ENCODE measurements at places on chromosomes 12 and 14. TPM values are rescaled to one million over a fixed set of nuclear protein-coding genes. Genes with fewer than 3 reads are reported as not detected.
A peak's percentile ranks its signal among the peaks of the same experiment; 100 is the strongest.

ABCC9 gene
- 1.00 TPM for total RNA-seq

MMP19 gene
- total RNA-seq: 3.3 TPM

SYT1 gene
- 15.3 TPM for total RNA-seq

GRCh38 chr14:105187935-105188524 lies 6.9 kb upstream of the NUDT14 start:
- H3K36me3 ChIP-seq: no peaks in the 10 kb centered on the region
- H3K4me1 ChIP-seq: no peaks in the 10 kb centered on the region
- DNase-seq: no peak
- peaks cover 15% of the 10 kb centered on the region for H3K27me3 ChIP-seq
- H3K27ac ChIP-seq: no peak overlapping the region
- H3K4me3 ChIP-seq: no peak overlapping the region

DNA sequence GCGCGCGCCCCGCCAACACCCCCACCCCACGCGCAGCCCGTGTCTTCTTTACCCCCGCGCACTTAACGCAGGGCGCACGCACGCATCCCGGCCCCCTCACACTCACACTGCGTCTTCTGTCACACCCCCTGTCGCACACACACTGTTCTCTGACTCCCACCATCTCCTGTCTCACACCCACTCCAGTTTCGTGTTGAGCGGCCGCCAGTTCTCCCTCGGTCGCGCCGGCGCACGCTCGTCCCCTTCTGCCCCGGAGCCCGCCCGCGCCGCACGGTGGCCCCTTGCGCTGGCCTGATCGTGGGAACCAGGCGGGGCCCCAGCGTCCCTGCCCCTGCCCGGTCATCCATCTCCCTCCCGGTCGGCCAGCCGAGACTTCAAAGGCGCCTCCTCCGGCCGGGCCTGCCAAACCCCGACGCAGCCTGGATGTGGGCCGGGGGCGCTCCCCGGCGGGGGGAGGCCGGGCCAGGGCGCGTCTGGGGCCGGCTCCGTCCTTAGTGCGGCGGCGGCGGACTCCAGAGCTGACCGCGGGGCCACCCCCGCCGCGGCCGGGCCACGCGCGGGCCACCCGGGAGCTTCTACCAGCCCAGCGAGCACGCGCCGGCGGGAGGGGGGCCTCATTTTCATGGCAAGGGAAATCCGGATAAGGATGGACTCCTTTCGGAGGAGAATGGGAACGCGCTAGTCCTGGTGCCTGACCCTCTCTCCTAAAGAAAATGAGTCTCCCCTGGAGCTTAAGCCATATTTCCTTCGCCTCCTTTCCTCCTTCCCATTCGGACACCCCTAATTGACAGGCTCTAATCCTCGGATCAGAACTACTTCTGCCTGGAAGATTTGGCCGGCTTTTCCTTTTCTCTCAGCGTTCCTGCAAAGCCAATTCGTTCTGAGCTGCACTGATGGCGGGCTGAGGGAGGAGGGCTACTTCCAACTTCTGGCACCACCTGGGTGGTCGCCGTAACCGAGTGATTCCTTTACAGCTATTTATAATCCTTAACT lies 82.0 kb upstream of the HMGA2 start:
- H3K4me1 ChIP-seq: peaks cover 34% of the 10 kb centered on the region
- H3K27ac ChIP-seq: peak overlapping the region; percentile 97
- H3K4me3 ChIP-seq: peak overlapping the region; percentile 91

DNA sequence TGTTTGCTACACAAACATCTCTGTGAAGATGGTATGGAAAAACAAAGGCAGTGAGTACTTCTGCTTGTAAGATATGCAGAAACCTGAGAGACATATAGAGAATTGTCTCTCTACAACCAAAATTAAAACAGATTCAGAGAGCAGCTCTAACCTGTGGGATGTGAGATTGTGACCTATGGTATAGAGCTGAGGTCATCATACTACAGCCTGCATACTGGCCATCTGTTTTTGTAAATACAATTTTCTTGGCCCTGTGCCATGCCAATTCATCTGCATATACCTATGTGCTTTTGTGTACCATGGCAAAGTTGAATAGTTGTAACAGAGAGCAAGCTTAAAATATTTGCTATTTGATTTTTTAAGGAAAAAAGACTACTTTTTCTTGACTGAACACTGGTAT lies 99.6 kb downstream of the LMO3 start:
- H3K4me3 ChIP-seq: no peak overlapping the region
- no peaks in the 10 kb centered on the region for H3K4me1 ChIP-seq
- H3K36me3 ChIP-seq: no peaks in the 10 kb centered on the region
- no peak overlapping the region for H3K27ac ChIP-seq
- no peak for DNase-seq

- no peak for DNase-seq
- H3K4me1 ChIP-seq: no peaks in the 10 kb centered on the region
- H3K27me3 ChIP-seq: peaks cover 2% of the 10 kb centered on the region
Measured at GRCh38 chr14:104244221-104245011, 106.0 kb downstream of the KIF26A start.

DNA sequence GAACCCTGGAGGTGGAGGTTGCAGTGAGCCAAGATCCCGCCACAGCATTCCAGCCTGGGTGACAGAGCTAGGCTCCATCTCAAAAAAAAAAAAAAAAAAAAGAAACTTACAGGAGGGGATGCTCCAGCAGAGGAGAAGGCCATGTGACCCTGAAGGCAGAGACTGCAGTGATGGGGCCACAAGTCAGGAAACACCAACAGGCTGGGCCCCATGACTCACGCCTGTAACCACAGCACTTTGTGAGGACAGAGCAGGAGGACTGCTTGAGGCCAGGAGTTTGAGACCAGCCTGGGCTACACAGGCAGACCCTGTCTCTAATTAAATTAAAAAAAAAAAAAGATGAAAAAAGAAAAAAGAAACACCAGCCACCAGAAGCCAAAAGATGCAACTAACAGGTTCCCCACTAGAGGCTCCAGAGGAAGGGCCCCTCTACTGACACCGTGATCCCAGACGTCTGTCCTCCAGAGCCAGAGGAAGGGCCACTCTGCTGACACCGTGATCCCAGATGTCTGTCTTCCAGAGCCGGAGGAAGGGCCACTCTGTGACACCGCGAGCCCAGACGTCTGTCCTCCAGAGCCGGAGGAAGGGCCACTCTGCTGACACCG lies 9.1 kb upstream of the GLT1D1 start:
- H3K27me3 ChIP-seq: peaks cover 5% of the 10 kb centered on the region
- no peak overlapping the region for H3K27ac ChIP-seq
- no peak overlapping the region for H3K4me3 ChIP-seq

GRCh38 chr14:104778694-104779331 lies 16.7 kb downstream of the AKT1 start:
- no peak for DNase-seq
- H3K4me1 ChIP-seq: no peaks in the 10 kb centered on the region
- no peak overlapping the region for H3K4me3 ChIP-seq
- no peak overlapping the region for H3K27ac ChIP-seq

DNA sequence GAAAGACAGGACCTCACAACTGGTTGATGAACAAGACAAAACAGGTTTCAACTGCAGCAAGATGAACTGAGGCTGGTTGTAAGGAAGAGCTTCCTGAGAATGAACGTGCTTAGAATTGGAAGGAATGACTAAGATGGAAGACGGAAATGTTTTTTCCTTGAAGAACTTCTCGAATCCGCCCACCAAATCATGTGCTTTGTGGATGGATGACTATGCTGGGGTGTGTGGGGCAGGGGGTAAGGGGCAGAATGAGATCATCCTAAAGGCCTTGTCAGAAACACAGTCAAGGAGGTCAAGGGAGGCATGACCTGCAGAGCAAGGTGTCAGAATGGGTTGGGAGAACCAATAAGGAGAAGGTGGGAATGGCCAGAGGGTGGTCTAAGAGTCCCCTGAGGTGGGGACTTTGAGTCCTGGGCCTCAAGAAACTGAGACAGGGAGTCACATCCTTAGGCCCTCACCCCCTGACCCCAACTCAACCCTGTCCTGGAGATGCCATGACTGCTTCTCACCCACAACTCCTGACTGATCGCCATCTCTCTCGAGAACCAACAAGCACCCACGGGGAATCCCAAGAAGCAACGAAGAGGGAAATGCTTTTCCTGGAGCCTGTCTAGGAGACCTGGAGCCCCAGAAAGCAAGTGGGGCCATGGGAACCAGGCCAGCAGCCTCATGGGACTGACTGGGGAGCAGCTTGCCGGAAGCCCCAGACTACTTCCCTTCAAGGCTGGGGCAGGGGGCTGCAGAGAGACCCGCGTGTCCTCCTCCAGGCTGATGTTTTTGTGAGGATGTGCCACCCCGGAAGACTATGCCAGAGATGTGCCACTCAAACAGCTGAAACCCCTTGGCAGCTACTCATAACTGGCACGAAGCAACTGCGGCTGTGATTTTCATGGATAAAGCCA lies 84.0 kb downstream of the ACTN1 start:
- DNase-seq: no peak
- H3K4me3 ChIP-seq: no peak overlapping the region
- H3K27me3 ChIP-seq: no peaks in the 10 kb centered on the region
- peaks cover 46% of the 10 kb centered on the region for H3K36me3 ChIP-seq
- H3K27ac ChIP-seq: no peak overlapping the region

- no peaks in the 10 kb centered on the region for H3K36me3 ChIP-seq
- no peak for DNase-seq
- no peaks in the 10 kb centered on the region for H3K27me3 ChIP-seq
- H3K4me3 ChIP-seq: no peak overlapping the region
- peaks cover 19% of the 10 kb centered on the region for H3K4me1 ChIP-seq
- H3K27ac ChIP-seq: peak overlapping the region; percentile 35
Measured at GRCh38 chr12:95653771-95654546, 102.7 kb upstream of the USP44 start.

DNA sequence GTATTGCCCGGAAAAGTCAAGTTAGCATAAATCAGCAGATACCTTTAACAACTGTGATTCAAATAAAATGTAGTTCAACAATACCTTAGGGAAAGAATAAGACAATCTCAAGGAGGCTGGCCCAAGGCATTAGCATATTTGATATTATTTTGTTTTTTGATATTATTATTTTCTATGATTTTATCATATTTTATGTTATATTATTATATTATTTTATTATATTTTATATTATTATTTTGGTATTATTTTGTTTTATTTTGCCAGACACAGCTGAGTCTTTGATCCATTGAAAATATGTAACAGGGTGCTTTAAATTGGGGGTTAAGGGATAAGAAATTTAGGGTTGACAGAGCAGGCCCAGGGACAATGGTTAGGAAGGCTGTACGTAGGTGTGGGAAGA lies 607.9 kb upstream of the USP15 start:
- no peaks in the 10 kb centered on the region for H3K36me3 ChIP-seq
- peaks cover 6% of the 10 kb centered on the region for H3K4me1 ChIP-seq
- no peak overlapping the region for H3K27ac ChIP-seq
- H3K27me3 ChIP-seq: no peaks in the 10 kb centered on the region
- DNase-seq: no peak

DNA sequence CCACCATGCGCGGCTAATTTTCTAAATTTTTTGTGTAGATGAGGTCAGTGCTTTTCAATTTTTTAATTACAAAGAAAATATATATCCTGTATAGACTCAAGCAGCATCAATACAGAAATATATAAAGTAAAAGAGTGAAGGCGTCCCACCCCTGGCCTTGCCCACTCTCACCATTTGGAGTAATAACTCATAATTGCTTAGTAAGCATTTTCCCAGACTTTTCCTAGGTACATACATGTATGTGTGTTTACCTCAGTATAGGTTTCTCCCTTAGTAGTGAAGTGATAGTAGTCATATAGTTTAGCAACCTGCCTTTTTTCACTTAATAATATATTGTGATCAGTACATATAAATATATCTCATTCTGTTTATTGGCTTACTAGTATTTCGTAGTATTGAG lies 200.1 kb downstream of the NUBPL start:
- DNase-seq: no peak
- no peak overlapping the region for H3K4me3 ChIP-seq
- no peak overlapping the region for H3K27ac ChIP-seq
- H3K36me3 ChIP-seq: no peaks in the 10 kb centered on the region
- no peaks in the 10 kb centered on the region for H3K27me3 ChIP-seq
- H3K4me1 ChIP-seq: peaks cover 2% of the 10 kb centered on the region

- no peaks in the 10 kb centered on the region for H3K4me1 ChIP-seq
- no peak within 1 kb of the TSS for H3K27ac ChIP-seq
- peak; percentile 12 for DNase-seq
- no peak within 1 kb of the TSS for H3K4me3 ChIP-seq
Measured at GRCh38 chr12:52320784-52321400, at the start of gene KRT83. Gene KRT83, minus strand, starts transcription at chr12:52321398. Its CDS starts 63 bp downstream, at chr12:52321335.

DNA sequence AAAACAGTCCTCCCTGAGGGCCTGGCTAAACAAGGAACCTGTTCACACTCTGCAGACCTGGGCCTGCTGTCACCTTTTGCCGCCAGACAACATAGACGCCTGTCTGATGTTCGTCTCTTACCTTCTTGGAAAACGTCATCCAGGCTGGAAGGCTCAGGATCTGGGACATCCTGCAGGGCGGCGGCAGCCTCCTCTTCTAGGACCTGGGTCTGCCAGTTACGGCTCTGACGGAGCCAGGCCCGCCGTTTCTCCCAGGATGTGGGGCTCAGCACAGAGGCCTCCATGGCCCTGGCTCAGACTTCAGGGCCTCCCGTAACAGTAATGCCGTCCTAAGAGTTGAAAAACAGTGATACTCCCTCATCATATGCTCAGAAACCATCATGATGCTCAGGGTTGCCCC lies 10.3 kb downstream of the TESPA1 start:
- DNase-seq: no peak
- H3K27me3 ChIP-seq: peaks cover 12% of the 10 kb centered on the region
- H3K4me3 ChIP-seq: no peak overlapping the region
- H3K4me1 ChIP-seq: no peaks in the 10 kb centered on the region

DNA sequence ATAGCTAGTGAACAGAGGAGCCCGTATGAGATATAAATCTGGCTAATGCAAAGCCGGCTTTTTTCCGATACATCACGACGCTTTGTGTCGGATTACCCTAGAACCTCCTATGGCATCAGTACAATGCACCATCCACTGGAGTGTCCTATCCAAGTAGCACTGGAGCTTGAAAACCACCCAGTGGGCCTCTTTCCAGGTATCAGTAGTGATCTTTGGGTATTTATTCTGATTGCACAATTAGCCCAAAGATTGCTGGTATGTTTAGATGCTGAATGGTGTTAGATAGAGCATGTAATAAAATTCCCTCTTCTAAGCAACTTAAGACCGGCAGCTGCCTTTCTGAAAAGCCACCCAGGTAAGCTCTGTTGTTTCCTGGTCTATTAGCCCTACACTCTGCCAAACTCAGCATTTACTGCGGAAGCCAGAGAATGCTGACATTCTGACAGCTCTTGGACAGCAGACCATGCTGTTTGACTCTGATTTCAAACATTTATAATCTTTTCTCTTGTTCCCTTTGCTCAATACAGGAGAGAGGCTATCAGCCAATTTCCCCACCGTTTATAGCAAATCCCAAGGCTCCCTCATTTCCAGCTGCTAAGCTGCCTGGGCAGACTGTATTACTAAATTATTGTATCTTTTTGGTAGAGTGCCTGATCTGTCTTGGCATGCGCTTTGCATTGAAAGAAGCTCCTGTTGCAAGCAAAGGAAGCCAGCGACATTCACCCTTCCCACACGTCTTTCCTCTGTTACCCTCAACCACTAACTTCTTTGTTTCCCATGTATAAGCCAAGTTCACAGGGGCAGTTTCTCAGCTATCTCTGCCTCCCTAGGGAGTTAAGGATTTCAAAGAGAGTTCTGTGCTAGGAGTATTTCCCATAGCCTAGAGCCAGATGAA lies 388.3 kb upstream of the GARIN6 start:
- H3K27ac ChIP-seq: no peak overlapping the region
- H3K4me1 ChIP-seq: peaks cover 2% of the 10 kb centered on the region
- H3K27me3 ChIP-seq: no peaks in the 10 kb centered on the region
- H3K4me3 ChIP-seq: no peak overlapping the region
- H3K36me3 ChIP-seq: no peaks in the 10 kb centered on the region

GRCh38 chr14:85195872-85196477 lies 334.0 kb upstream of the FLRT2 start:
- no peak overlapping the region for H3K27ac ChIP-seq
- no peaks in the 10 kb centered on the region for H3K27me3 ChIP-seq
- H3K4me1 ChIP-seq: peaks cover 13% of the 10 kb centered on the region
- H3K36me3 ChIP-seq: no peaks in the 10 kb centered on the region
- no peak overlapping the region for H3K4me3 ChIP-seq
